ENCODE measurements at places on chromosomes 12 and 14.

GRCh38 chr12:122486805-122487426 lies 13.8 kb downstream of the ZCCHC8 start:
- DNase-seq = no peak

- no peak for DNase-seq
Measured at GRCh38 chr14:95614349-95614748, 71.9 kb upstream of the TCL1B start.

DNA sequence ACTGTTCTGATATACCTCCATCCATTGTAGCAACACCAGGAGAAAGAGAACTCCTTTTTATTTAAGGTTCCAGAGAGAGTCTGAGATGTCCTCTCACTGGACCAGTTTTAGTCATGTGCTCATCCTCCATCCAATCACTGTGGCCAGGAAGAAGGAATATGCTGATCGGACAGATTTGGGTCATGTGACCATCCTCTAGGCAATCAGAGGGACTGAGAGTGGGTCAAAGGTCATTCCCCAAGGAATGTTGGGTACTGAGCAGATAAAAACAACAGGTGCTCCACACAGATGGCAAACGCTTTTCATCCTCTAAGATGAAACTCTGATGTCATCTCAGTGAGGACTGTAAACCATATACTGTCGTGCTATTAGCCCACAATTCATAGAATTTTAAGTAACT lies 28.8 kb upstream of the RPH3A start:
- no peak for DNase-seq

GRCh38 chr14:47208434-47208833 lies 467.0 kb downstream of the MDGA2 start:
- DNase-seq = no peak

DNA sequence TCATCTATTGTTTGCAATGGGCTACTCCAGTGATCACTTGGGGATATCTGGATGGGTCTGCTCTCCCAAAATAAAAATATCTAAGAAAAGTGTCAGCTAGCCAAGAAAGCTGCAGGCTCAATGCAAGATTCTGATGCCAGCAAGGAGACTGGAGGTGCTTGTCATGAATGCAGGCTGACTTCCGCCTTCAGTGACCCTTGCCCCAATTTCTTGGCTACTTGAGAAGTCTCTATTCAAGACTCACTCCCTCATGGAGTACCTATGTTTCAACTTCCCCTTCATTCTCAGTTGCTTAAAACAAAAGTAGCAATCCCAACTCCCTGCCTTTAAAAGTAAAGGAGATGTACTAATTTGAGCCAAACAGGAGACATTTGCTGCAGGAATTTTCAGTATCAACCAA lies 123.9 kb downstream of the GPR65 start:
- DNase-seq = no peak

All from KBM-7 (cell line).